ENCODE measurements at places on chromosomes 7 and 10.

DNA sequence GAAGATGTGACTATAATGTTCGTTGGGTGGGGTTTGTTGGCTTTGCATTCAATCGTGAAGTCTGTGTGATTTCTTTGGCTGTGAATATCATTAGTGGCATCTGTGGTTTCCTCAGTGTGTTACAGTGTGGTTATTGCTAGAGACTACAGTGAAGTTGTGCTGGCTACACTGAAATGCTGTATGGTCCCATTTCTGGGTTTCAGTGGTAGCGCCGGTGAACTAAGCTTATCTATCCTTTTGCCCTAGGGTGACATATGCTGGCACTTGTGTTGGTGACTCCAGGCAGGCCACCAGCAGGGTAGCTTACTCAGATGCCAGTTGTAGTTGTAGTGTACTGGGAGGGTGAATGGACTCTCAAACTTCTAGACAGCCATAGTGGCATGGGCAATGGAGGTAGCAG is 259.5 kb downstream of the ANKRD30A start:
- no peak for DNase-seq

- no peak for DNase-seq
These were observed 36.6 kb downstream of the ABCB5 start for GRCh38 chr7:20651960-20652544.

- no peak for DNase-seq
These were observed 10.3 kb upstream of the ADARB2 start for GRCh38 chr10:1747590-1748157.

- no peak for DNase-seq
These were observed 109.4 kb downstream of the PRKAG2 start for GRCh38 chr7:151767557-151767956.

GRCh38 chr10:110017052-110017451 is 9.3 kb downstream of the ADD3 start:
- DNase-seq: no peak

GRCh38 chr7:94178230-94178629 is 174.1 kb upstream of the BET1 start:
- DNase-seq: no peak

DNA sequence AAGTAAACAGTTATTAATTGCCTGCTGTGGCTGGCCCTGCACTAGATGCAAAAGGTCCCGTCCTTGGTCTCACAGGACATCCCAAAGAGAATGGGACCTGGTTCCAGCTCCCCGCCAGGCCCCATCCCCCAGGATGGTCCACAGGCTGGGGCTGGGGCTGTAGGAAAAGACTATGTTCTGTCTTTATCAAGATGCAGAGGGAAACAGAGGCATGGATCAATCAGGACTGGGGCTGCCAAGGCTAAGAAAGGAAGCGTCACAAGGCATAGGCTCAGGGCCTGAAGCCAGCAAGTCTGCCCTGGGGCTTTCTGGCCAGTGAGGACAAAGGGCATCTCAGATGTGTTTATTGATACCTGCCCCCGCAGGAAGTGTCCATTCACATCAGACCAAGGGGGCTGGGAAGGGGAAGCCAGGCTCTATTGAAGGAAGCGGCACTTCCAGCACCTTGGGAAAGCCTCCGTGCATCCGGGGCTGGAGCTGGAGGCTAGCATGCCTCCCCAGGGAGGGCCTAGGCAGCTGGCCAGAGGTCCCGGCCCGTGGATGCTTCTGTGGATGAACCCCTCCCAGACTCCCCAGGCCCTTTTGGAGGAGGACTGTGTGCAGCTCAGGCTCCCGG is 5.8 kb downstream of the VSIR start:
- peak; percentile 93 for DNase-seq

DNA sequence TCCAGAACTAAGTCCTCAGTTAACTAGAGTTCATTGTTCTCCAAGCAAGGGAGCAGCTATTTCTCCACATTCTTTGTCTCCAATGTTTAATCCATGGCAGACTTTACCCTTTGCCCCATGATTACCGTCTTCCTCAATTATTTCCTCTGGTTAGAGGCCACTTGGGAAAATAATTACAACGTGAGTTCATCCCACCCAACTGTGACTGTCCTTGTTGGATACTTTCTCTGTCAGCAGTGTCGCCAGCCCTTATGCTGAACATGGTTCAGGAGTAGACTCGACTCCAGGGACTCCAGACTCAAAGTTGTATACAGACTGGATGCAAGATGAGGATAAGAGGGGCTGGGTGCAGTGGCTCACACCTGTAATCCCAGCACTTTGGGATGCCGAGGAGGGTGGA is 17.1 kb upstream of the SEPHS1 start:
- DNase-seq: no peak

GRCh38 chr7:132230462-132230861 is 345.8 kb downstream of the PLXNA4 start:
- DNase-seq: no peak

- peak; percentile 35 for DNase-seq
These were observed 174.9 kb downstream of the ELFN1 start for GRCh38 chr7:1844951-1845390.
